ENCODE measurements at places on chromosomes 7 and 10.
A peak's percentile ranks its signal among the peaks of the same experiment; 100 is the strongest.

GRCh38 chr10:7285522-7286322 lies 125.1 kb downstream of the SFMBT2 start:
- no peak for DNase-seq

DNA sequence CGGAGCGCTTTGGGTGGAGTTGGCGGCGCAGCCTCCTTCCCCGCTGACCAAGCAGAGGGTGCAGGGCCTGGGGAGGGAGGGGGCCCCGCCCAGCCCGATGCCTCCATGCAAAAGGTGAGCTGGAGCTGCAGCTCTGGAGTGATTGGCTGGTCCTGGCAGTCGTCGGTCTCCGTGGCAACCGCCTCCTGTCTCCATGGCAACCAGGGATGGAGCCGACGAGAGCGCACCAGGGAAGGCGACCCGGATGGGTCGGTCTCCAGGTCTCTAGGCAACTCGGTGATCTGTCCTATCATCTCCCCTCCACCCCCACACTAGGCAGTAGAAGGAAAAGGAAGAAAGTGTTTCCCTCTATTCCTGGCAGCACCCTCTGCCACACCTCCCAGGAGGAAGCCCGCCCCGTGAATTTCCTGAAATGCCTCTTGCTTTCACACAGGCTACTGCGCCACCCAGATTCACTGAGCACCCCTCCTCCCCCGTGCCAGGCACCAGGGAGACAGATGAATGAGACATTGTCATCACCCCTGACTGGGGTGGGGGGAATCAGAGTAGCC lies 647 bp upstream of the NACAD start:
- DNase-seq, result peak; percentile 79

DNA sequence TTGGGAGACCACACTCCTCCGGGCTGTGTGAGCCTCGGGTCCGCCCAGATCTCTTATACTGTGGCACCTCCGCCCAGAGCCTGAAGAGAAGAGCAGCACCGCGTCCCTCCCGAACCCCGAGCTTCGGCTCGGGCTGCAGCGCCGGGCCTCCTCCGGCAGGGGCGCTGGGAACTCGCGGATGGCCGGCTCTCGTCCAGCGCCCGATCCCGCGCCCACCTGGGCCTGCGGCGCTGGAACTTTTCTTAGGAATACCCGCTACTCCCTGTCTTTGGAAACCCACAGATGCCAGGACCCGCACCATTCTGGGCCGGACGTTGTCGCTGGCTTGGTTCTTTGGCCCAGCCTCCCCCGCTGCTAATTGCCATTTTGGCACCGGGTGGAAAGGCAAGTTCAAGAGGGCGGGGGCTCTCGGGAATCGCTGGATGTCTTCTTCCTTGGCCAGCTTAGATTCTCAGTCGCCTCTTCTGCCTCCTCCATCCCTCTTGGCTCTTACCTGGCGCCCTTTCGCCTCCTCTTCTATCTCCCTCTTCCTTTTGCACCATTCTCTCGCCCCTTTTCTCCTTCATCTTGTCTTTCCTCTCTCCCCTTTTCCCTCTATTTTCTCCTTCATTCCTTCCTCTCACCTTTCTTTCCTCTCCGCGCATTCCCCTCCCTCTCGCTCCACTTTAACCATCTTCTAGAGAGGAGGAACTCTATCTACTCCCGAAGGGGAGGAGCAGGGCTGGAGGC lies 2.1 kb upstream of the SORCS3 start:
- peak; percentile 34 for DNase-seq

GRCh38 chr7:104951546-104951945 lies 62.5 kb upstream of the KMT2E start:
- DNase-seq, result no peak

- no peak for DNase-seq
Measured at GRCh38 chr10:44723082-44723481, 188.1 kb upstream of the TMEM72 start.

GRCh38 chr10:114507449-114507848 lies 103.1 kb upstream of the AFAP1L2 start:
- DNase-seq, result no peak

DNA sequence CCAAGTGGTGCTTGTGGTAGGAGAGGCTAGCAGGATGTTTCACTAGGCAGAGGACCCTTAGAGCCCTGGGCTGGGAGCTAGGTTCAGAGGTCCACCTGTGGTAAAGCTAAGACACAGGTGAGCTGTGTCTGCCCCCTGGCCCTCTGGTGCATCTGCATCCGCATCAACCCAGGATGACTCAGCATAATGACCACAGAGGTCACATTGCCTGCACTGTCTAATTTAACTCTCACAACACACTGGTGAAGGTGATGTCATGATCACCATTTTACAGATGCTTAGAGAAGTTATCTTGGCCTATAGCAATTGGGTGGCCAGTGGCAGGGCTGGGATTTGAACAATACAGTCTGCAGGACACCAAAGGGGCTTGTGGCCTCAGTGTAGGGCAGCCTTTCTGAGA lies 33.1 kb downstream of the HABP2 start:
- DNase-seq, result peak; percentile 10

- DNase-seq, result no peak
Measured at GRCh38 chr7:73810998-73811360, 19.8 kb upstream of the CLDN4 start.

DNA sequence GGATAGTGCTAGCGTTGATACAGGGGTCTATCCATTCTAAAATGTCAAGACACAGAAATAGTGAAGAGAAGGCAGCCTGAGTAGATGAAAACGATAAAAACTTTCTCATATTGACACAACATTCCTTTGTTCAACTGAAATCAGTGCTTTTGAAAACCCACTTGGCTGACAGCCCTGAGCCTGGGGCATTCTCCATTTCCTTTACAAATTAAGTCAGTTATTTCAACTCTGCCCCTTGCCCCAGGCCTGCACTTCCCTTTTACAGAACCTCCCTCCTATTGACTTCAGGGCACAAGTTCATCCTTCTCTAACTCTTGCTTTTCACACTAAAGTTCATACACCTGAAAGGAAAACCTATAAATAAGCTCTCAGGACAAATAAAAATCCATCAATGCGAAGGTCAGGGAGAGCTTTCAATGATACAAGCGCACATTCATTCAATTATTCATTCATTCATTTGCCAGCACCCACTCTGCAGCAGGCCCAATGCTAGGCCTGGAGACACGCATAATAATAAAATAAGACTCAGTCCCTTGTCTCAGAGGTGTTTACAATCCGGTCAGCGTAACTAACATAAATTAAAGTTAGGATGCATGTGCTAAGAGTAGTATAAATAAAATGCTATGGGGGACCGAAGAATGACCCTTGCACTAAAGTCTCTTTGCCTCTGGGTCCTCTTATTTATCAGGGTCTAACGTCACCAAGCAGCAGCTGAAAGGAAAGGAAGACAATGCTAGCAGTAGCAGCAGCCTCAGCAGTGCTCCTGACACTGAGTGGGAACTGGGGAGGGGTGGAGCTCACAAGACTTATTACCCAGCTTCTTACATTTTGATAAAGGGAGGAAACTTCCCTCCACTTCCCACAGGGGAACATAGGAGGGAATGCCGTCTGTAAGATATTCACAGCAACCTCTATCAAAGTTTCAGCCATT lies 134.8 kb downstream of the PDE1C start:
- DNase-seq, result no peak

- DNase-seq, result no peak
Measured at GRCh38 chr7:196283-196682, 3.9 kb downstream of the FAM20C start.

DNA sequence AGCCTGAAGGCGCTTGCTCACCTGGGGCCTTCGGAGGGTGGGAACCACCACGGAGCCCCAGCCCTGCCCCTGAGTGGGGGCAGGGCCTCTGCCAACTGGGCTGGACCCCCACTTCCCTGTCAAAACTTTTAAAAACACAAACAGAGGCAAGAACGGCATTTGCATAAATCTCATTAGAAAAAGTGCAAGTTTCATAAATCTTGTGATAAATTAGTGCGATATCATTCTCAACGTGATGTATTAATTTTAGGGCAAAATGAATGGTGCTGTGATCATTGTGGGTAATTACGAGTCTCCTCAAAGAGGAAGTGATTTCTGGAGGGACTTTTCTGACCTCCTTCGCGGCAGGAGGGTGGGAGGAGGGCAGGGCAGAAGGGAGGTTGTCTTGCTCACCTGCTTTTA lies 98.3 kb downstream of the CDH23 start:
- peak; percentile 67 for DNase-seq

- DNase-seq, result no peak
Measured at GRCh38 chr7:128443831-128444600, 11.7 kb upstream of the HILPDA start.

DNA sequence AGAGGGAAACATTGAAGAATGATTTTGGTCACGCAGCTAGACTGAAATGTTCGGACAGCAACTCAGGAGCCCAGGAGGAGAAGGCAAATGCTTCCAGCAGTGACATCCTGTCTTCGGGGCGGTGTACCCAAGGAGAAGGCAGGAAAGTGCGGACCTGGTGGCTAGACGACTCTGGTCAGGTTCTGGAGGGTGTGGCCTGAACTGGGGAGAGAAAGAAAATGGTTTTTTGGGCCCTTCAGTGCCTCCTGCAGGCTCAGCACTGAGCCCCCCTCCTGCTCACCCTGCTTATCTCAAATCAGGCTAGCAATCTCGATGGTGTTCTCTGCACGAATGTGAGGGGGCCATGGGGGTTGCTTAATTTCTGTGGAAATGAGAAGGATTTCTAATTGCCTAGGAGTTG lies 26.7 kb upstream of the TARP start:
- no peak for DNase-seq

GRCh38 chr10:131738396-131738735 lies 162.4 kb upstream of the PPP2R2D start:
- no peak for DNase-seq

GRCh38 chr7:49530481-49530880 lies 243.0 kb upstream of the VWC2 start:
- DNase-seq, result no peak

DNA sequence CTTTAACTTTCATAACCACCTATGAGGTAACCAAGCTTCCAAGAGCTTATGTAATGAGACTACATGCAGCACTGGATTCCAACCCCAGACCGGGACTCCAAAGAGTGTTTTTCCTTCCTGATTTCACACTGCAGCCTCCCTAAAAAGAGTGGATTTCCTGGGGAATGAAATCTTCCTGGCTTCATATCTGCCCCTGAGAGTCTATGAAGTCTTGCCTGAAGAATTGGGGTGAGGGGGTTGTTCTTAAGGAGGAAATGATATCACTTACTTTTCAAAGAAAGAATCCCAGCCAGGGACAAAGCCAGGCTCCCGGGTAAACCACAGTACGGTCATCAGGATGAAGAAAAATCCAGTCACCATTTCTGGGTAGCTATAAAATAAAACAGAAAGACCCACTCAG lies 29.7 kb downstream of the STMP1 start:
- DNase-seq, result no peak

Data from GM20000 (cell line).